ENCODE measurements at places on chromosomes 1 and 21.

- DNase-seq = peak; percentile 33
These were observed 16.4 kb upstream of the RAB29 start for GRCh38 chr1:205791568-205792180.

DNA sequence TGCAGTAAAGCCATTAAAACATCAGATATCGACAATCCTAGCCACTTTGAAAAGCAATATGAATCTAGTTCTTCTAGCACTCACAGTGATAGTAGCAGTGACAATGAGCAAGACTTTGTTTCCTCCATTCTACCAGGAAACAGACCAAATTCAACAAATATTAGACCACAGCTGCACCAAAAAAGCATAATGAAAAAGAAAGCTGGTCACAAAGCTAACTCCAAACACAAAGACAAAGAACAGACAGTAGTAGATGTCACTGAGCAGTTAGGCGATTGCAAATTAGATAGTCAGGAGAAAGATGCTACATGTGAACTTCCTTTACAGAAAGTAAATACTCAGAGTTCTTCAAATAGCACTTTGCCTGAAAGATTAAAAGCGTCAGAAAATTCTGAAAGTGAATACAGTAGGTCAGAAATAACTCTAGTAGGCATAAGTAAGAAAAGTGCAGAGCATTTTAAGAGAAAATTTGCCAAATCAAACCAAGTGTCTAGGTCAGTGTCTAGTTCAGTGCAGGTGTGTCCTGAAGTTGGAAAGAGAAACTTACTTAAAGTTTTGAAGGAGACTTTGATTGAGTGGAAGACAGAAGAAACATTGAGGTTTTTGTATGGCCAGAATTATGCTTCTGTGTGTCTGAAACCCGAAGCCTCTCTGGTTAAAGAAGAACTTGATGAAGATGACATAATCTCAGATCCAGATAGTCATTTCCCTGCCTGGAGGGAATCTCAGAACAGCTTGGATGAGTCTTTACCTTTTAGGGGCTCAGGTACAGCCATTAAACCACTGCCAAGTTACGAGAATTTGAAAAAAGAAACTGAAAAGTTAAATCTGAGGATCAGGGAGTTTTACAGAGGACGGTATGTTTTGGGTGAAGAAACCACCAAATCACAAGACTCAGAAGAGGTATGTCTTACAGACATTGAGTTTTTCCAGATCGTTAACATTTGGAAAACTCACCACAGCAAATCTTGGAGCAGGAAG is 24.9 kb downstream of the RPAP2 start:
- no peak for DNase-seq

DNA sequence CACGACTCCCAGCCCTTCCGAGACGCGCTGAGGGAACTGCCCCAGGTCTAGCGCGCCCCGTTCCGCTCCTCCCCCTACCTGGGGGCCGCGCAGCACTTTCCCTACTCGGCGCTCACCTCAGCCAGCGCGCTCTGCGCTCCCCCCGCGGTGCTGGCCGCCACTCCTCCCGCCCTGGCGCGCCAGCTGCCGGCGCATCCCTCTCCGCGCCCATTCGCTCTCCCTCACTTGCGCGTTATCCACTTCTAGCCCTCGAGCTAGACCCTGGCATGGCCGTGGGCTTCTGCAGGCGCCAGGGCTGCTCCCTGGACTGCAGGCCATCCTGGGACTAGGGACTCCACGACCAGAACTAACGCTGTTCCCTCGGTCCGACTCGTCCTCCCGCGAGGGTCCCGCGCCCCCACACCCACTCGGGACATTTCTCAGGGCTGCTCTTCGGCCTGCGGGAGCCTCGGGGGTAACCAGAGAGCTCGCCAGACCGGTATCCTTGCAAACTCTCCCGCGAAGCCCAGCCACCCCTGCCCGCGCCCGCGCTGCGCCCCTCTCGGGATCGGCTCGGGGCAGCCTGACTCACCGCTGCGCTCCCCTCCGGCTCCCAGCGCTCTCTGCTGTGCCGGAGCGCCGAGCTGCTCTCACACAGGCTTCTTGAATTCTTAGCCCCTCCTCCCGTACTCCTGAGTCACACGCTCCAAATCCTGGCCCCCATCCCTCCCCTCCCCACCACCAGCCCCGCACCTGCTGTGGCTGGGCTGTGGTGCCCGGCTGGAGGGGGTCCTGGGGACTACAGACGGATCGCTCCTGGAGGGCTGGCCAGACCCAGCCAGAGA is at the start of gene NGF:
Gene NGF, minus strand, starts transcription at position 617 of the 824 bp plus-strand sequence. CDS start 51,454 bp downstream, outside the sequence.
- DNase-seq = no peak

GRCh38 chr1:56410405-56410804 is 169.0 kb downstream of the PLPP3 start:
- DNase-seq = no peak

DNA sequence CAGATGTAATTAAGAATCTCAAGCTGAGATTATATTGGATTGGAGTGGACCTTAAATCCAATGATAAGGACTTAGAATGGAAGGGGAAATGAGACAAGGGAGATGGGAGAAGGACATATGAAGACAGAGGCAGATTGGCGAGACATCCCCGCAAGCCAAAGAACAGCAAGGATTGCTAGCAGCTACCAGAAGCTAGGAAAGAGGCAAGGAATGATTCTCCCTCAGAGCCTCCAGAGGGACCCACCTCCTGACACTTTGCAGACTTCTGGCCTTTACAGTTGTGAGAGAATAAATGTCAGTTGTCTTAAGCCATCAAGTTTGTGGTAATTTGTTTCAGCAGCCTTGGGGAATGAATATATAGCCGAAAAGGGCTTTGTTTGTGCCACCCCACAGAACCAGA is 20.7 kb downstream of the METTL13 start:
- DNase-seq = no peak

DNA sequence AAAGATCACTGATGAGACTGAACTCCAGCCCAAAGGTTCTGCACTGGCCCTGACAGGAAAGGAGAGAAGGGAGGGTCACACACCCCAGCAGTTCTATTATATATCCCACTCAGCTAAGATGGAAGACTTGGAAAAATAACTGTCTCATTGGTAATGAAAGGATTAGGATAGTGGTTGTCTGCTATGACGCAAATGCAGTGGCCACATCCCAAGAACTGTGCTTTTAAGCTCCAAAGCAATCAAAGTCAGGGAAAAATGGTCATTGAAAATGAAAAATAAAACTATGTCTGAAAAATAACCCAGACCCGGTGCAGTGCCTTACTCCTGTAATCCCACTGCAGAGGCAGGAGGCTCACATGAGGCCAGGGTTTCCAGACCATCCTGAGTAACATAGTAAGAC is 31.0 kb downstream of the PSMG1 start:
- DNase-seq = no peak

- no peak for DNase-seq
These were observed 21.8 kb downstream of the TENT5C start for GRCh38 chr1:117627546-117628130.

DNA sequence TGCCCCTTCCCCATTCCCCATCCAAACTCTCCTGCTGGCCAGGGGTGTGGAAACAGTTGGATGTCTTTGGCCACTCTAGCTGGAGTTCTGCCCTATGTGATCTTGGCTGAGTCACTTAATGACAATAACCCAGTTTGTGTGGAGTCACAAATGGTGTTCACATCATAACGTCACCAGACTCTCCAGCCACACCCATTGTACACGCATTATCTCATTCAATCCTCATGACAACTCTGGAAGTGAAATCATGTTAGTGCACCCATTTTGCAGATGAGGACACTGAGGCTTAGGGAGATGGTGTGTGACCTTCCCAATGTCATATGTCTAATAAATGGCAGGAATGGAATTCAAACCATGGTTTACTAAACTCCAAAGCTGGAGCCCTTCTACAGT is 1.2 kb upstream of the CDA start:
- no peak for DNase-seq

Data from GDM1 (cell line).